ENCODE measurements at places on chromosomes 11 and 22. TPM values are rescaled to one million over a fixed set of nuclear protein-coding genes. Genes with fewer than 3 reads are reported as not detected.

DNA sequence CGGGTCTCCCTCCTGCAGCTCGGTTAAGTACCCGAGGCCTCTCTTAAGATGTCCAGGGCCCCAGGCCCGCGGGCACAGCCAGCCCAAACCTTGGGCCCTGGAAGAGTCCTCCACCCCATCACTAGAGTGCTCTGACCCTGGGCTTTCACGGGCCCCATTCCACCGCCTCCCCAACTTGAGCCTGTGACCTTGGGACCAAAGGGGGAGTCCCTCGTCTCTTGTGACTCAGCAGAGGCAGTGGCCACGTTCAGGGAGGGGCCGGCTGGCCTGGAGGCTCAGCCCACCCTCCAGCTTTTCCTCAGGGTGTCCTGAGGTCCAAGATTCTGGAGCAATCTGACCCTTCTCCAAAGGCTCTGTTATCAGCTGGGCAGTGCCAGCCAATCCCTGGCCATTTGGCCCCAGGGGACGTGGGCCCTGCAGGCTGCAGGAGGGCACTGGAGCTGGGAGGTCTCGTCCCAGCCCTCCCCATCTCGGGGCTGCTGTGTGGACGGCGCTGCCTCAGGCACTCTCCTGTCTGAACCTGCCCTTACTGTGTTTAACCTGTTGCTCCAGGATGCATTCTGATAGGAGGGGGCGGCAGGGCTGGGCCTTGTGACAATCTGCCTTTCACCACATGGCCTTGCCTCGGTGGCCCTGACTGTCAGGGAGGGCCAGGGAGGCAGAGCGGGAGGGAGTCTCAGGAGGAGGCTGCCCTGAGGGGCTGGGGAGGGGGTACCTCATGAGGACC lies 25.0 kb downstream of the FADS3 start:
- DNase-seq = no peak

GRCh38 chr22:42878561-42879305 lies 21.7 kb upstream of the ARFGAP3 start:
- no peak for DNase-seq

DNA sequence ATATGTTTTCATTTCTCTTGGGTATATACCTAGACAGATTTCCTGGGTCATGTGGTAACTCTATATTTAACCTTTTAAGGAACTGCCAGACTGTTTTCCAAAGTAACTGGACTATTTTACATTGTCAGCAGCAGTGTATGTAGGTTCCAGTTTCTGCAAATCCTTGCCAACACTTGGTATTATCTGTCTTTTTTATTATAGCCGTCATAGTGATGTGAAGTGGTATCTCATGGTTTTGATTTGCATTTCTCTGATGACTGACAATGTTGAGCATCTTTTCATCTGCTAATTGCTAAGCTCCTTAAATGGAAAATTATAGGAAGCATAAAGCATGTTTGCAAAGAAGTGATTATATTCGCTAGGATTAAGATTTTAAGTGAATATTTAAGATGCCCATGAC lies 13.9 kb downstream of the NNMT start:
- no peak for DNase-seq

Gene NXPE1
- total RNA-seq = not detected

Gene LDHAL6A
- 0.82 TPM for total RNA-seq

DNA sequence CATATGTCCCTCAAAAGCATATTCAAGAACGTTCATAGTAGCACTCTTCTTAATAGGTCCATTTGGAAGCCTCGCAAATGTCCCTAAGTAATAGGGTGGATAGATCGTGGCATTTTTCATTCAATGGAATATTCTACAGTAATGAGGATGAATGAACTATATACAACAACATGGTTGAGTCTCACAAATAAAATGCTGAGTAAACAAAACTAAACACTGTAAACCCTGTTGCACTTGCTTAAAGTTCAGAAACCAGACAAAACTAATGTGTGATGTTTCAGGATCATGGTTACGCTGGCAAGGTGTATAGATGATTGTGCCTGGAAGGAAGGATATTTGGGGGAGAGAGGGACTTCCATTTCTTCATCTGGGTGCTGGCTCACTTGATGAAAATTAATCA lies 90.4 kb upstream of the RASSF10 start:
- no peak for DNase-seq

DNA sequence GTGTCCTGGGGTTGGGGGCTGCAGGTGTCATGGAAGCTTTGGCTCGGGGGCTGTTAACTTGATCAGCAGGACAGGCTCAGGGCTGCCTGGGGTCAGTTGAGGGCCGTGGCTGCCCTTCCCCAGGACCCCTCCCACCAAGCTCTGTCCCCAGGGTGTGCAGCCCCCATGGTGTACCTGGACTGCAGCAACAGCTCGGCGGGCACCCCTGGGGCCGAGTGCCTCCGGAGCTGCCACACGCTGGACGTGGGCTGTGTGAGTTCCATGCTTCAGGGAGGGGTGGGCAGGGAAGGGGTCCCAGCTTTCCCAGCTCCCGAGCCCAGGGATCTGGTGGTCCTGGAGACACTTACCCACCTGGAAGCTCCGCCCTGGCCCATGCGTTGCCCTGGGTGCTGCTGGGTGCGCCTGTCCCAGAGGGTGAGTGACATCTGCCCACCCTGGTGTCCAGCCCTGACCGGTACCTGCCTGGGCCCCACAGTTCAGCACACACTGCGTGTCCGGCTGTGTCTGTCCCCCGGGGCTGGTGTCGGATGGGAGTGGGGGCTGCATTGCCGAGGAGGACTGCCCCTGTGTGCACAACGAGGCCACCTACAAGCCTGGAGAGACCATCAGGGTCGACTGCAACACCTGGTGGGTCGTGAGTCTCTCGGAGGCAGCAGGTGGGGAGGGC lies 11.3 kb downstream of the MUC5B start:
- DNase-seq = no peak

GRCh38 chr11:105130189-105130813 lies 9.3 kb downstream of the CARD18 start:
- no peak for DNase-seq

DNA sequence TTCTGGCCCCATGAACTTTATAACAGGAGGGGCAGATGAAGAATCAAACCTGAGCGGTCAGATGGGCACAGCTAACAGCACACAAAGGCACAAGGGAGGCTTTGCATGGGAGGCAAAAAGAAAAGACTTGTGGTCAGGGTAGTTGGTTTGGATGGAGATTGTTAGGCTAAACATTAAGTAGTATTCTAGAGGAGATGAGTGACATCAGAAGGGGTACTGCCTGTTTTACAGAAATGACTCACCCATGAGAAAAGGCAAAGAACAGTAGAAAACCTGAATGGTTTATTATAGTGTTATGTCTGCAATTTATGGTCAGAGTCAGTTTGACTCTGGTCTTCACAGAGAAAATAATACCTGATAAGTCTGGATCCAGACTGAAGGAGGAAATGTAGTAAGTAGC lies 129.8 kb upstream of the KIRREL3 start:
- DNase-seq = no peak

GRCh38 chr11:27423125-27423524 lies 49.5 kb downstream of the LGR4 start:
- no peak for DNase-seq

- DNase-seq = no peak
These were observed 12.6 kb upstream of the UPB1 start for GRCh38 chr22:24482575-24482974.

Gene OR52H1
- 0.41 TPM for total RNA-seq

- no peak for DNase-seq
These were observed 136.4 kb downstream of the CCDC81 start for GRCh38 chr11:86511086-86511551.

DNA sequence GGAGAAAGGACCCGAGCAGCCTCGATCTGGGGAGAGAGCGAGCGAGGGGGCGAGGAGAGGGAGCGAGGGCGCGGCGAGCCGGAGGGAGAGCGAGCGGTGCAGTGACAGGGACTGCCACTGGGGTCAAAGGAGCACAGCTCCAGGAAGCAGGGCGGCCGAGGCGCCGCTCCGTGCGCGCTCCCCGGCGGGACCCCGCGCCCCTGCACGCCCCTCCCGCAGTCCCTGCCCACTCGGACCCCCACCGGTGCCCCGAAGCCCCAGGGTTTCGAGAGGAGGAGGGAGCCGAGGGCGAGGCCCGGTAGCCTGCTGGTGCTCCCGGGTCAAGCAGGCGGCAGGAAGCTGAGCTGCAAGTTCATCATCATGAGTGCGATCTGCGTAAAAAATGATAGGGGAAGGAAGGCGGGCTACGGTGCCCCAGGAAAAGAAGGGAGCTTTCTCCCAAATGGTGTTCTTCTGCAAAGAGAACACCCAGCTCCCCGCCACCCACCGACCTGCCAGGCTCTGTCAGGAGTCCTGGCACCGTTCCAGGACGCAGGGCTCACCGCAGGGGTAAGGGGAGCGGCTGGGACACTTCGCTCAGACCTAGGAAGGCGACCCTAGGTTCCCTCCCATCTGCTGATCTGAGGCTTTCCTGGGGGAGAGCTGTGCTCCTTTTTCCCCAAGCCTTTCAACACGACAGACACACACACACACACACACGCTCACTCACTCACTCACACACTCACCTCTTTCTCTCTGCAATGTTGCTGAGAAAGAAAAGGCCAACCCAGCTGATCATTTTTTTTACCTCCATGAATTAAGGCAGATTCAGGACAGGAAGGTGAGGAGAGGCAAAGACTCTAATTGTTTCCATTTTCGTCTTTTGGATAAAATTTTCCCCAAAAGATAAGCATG lies at the start of gene MPPED2:
TSS of gene MPPED2 (minus strand) at position 103 of the 894 bp plus-strand sequence. CDS start 5,980 bp downstream, outside the sequence.
- peak; percentile 63 for DNase-seq

- no peak for DNase-seq
These were observed 36.8 kb downstream of the CELF1 start for GRCh38 chr11:47516155-47516554.

DNA sequence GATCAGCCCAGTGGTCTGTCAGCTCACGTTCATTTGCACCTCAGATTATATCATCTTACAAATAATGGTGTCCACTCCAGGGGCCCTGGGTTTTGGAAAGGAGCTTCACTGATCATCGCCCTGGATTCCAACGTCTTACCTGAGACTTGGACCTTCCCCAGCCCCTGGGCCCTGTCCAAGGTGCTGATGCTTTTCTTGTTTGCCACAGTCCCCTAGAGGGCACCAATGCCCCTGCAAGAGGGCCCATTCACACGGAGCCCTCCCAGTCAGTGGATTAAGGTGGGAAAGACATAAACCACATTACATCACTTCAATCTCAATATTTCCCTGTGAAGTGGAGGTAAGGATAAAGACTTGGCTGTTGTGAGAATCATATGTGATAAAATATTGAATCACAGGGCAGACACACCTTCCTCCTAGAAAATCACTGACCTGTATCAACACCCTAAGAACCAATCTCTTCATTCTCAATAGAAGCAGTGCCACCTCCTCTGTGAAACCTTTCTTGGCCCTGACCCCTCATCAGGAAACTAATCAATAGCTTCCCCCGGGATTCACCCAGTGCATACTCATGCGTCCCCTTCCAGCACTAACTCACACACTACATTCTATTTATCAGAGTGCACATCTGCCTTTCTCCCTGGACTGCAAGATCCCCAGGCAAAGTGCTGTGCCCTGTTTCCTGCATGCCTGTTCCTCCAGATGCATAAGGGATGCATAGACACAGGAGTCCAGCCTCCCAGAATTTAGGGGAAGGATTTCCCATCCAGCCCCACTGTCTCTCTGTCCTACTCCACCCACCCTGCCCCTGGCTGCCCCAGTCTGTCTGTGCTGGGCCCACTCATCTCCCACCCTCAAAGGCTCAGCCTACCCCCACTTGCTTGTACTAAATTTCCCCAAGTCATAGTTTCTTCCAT lies 167.0 kb downstream of the BUD13 start:
- no peak for DNase-seq

- DNase-seq = no peak
These were observed 10.9 kb downstream of the MICAL3 start for GRCh38 chr22:18013436-18013835.

Gene CACNA1I
- total RNA-seq = 5.3 TPM
